ENCODE measurements at places on chromosomes 2 and 18.

- DNase-seq = no peak
Observed at GRCh38 chr2:157173740-157174184, 83.7 kb upstream of the GALNT5 start.

DNA sequence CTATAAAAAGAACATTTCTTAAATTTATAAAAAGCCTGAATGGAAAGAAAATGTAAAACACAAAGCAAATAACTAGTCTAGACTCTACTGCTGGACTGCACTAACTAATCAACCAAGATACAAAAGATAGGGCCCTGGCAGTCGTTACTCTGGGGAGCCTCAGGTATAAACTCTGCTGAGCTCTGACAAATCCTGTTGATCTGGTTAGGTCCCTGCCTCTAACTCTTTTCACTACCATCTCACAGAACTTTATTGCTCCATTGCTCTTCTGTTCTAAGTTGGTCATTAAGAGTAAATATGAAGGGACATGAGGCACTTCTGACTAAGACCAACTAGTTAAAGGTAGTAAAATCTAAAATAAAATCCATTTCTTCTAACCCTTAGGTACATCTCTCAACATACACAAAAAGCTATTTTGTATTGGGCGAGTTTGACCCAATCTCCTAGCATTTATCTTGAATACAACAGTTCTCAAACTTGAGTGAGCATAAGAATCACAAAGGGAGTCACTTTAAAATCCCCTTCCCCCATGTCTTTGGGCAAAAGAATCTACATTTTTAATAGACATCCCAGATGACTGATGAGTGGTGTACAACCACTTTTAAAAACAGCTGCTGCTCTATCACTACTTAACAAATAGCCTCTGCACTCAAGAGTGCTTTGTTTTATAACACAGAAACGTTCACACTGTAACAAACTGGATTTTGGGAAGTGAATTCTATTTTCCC is 2.5 kb downstream of the CHN1 start:
- DNase-seq = no peak

DNA sequence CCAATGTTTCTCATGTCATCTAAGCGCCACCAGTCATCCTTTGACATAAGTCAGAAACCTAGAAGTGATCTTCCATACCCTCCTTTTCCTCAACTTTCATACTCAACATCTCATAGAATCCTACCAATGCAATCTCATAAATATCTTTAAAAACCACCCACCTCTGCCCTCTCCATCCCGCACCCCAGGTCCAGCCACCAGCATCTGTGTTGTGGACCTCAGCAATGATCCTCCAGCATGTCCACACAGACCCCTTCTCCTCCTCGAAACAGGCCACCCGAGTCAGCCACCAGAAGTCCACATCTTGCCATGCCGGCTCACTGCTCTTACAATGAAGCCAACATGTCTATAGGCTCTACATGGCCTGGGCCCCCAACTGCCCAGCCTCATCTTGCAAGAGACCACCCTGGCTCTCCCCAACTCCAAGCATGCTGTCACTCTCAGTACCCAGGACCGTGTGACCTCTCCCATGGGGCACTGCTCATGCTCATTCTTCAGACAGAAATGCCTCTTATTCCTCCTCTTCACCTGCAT is 636.7 kb upstream of the ID2 start:
- DNase-seq = no peak

DNA sequence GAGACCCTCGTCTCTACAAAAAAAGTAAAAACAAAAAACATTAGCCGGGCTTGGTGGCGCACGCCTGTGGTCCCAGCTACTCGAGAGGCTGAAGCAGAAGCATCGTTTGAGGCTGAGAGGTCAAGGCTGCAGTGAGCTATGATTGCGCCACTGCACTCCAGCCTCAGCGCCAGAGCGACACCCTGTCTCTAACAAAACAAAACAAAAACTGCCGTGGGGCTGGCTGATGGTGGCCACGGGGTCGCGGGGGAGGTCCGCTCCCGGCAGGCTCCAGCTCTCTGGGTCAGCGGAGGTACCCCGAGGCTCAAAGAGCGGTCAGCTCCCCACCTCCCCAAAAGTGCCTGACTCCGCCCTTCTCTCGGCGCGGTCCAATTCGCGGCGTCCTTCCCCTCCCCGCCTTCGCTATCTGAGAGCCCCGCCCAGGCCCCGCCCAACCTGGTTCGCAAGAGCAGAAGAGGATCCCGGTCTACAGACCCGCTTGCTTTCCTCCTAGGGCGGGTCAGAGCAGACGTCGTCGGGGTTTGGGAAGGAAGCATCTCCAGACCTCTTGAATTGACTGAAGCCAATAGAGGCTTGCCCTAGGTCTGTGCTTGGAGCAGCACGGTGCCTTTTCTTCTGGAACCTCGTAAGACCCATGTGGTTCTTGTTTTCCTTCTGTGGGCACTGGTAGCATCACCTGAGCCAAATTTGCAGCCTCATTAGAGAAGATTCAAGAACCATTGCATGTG is 7.8 kb downstream of the RAX start:
- DNase-seq = no peak

DNA sequence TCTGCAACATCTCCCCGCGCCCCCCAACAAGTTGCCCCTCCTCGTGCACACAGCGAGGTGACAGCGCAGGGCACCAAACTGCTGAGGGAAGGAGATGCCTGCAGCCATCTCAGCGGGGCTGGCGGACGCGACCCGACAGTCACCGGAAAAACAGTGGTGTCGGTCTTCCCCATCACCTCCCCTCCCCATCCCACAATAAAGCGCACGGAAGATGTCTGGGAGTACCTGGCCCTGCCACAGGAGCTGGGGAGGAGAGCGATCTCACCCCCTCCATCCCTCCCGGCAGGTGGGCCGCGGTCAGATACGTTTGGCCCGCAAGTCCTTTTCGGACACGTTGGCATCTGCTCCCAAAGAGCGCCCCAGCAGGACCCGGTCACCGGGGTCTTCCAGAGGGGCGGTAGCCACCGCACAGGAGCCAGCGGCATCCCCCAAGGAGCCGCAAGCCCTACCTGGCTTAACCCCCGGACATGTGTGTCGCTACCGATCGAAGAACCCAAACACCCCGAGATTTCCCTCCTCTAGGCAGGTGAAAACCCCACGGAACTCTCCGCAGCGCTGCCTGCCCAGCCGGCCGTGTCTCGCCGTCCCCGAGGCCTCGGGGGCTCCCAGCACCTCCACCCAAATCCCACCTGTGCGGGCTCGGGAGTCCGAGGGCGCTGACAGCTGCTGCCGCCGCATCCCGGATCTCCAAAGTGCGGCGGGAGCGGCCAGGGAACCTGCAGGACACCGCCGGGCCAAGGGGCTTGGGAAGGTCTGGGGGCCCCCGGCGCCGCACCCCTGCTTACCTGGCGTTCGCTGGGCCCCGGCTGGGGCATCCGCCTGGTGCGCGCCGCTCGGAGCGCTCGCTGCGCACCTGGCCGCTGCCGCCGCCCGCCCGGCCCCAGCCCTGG is 657 bp downstream of the ATP8B1 start:
- DNase-seq = no peak

DNA sequence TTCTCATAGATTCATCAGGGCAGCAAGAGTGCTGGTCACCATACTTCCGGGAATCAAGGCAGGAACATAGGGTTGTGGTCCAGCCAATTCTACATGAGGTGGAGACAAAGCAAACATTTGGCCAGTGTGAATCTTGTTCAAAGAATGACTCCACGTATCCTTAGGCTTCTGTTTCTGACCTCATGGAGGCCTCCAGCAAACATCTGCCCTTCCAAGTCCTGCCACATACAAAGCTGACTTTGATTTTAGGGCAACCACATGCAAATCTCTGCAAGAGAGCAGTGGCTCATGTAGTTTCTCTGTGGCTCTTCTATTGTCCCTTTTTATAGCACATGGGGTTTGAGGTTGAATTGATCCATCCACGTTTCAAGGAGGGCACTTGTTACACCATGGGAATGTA is 132.1 kb upstream of the MMADHC start:
- no peak for DNase-seq

DNA sequence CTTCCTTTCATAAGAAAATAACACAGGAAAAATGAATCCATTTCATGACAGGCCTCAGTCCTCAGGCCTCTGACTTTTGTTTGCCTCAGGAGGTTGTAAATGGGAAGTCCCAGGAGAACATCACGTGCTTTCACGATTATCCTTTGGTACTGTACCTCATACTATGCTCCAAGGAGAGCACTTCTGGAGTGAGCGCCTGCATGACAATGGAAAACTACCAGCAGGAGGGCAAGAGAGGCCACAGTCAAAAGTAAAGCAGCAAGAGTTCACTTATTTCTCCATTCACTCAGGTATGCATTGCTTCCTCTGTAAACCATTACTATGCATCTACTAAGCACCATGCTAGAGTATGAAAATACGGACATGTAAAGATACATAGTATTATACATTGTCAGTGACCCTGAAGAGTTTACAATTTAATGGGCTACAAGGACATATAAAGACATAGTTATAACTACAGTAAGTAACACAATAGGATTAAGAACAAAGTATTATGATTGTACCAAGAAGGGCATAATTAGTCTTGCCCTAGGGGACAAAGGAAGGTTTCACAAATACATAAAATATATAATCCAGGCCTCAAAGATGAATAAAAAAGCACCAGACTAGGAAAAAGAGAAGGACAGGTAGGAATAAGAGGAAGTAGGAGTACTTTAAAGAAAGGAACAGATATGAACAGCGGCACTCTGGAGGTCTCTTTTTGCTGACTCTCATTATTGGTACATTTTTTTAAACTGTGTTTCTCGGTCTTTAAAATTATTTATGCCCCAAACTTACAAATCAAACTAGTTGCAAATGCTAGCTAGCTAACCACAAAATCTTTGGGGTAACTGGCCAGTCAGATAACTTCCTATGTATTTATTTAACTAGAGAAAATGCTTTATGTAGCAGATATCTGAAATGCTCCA is 806.7 kb downstream of the NRXN1 start:
- no peak for DNase-seq

DNA sequence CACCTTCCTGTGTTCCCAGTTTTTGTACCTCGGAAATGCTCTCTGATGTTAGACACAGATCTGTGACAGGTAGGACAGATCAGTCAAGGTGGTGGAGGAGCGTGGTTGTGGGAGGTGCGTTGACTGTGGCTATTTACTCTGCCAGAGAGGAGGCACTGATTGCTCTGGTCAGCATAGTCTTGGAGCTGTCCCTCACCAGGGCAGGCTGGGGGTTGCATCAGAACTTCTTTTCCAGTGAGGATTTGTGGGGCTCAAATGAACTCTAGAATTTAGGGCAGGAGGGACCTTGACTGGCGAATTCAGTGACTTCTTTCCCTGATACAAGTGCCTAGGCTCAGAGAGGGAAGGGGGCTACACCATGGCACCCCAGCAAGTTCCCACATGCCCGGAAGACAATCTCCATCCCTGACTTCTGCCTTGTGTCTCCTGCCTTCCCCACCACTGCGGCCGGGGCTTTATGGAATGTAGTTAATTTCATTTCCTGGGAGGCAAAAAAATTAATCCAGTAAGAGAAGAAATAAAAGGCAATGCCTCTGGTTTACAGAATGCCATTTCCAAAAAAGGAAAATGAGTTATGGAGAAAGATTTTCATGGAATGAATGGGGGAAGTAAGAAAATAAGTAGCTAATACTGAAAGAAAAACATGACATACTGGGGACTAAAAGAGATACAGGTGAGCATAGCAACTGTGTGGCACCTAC is 26.1 kb downstream of the NIFK start:
- DNase-seq = no peak

- DNase-seq = no peak
Observed at GRCh38 chr2:220478305-220479058, 851.1 kb downstream of the SLC4A3 start.

- DNase-seq = no peak
Observed at GRCh38 chr2:121446647-121447241, 83.9 kb upstream of the RNU4ATAC start.

GRCh38 chr2:219542931-219543595 is 546 bp downstream of the CHPF start:
- DNase-seq = peak; percentile 35

GRCh38 chr2:193476171-193476800 is 1281.6 kb upstream of the TMEFF2 start:
- DNase-seq = peak; percentile 16

DNA sequence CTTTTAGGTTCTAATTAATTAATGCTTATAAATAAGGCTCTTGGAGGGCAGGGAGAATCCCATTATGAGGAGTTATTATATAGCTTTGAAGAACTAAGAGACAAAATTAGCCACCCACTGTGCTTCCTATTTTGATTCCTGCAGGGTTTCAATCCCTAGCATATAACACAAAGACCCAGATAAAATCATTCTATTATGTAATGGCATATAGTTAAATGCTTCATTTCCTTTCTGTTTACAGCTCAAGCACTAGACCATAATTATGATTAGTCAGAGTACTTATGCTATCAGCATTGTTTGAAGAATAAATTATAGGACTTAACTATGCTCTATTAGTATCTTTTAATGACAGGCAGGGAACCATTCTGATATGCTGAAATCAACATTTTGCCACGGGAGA is 9.1 kb downstream of the GPR155 start:
- no peak for DNase-seq

- DNase-seq = peak; percentile 60
Observed at GRCh38 chr2:25692143-25692542, 18.8 kb upstream of the DTNB start.

- DNase-seq = no peak
Observed at GRCh38 chr2:222424276-222424728, at the start of gene SGPP2. TSS of gene SGPP2 (plus strand) at chr2:222424543. CDS start at chr2:222424603, 60 bp downstream.

- DNase-seq = no peak
Observed at GRCh38 chr18:24417480-24417879, 9.0 kb upstream of the IMPACT start.

DNA sequence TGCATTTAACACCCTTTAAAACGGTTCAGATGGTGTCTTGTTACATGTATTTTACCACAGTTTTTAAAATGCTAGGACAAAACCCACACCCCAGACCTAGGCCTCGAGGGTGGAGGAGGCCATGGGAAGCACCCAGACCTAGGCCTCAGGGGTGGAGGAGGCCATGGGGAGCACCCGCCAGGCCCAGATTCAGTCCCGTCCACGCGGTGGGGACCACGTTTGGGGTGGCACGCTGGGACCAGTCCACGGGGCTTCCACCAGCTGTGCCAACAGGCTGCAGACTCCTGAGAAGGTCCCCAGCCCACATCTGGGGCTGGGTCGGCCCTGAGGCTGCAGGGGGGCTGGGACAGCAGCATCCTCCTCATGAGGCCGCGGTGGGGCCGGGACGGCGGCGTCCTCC is 63.4 kb downstream of the SLC66A2 start:
- no peak for DNase-seq

DNA sequence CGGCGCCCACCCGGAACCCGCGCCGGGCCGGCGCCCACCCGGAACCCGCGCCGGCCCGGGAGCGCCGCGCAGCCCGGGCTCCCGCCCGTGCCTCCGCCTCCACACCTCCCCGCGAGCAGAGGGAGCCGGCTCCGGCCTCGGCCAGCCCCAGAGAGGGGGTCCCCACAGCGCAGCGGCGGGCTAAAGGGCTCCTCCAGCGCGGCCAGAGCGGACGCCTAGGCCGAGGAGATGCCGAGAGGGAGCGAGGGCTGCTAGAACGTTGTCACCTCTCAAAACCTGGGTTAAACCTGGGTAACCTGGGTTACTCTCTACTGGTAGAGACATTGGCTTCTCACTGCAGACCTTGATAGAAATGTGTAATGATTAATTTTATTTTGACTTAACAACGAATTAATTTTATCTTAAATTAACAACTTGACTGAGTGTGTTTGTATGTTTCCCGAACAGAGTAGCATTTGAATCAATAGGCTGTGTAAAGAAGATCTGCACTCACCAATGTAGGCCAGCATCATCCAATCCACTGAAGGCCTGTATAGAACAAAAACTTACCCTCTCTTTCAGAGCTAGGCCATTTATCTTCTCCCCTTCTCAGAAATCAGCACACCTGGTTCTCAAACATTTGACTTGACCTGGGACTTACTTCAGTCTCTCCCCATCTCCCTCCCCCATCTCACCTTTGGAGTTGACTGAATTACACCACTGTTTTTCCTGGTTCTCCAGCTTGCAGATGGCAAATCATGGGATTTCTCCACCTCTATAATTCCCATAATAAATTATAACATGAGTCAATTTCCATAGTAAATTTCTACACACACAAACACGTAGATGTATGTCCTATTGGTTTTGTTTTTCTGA is 242.7 kb downstream of the ASXL3 start:
- no peak for DNase-seq

Data from HepG2 (cell line).